CD14-positive monocyte (primary cell): ENCODE measurements at places on chromosomes 16 and 17.

DNA sequence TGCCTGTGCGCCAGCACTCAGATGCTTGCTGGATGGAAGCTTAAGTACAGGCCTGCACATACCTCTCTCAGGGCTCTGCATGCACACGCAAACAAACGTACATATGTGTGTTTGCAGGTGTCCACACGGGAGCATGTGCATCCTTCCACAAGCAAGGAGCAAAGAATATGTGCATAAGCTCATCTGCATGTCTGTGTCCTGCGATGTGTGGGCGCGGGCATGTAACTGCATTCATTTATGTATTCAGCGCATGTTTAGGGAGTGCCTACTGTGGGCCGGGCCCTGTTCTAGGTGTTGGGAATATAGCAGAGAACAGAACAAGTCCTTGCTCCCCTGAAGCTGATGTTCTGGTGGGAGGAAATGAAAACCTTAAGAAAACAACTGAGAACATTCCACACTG lies 13.7 kb downstream of the TRPV2 start:
- no peak overlapping the region for H3K4me3 ChIP-seq
- no peak for DNase-seq
- peaks cover 56% of the 10 kb centered on the region for H3K36me3 ChIP-seq
- no peak overlapping the region for H3K27ac ChIP-seq
- no peaks in the 10 kb centered on the region for H3K27me3 ChIP-seq

GRCh38 chr17:2602597-2603017 lies 9.2 kb downstream of the PAFAH1B1 start:
- H3K27ac ChIP-seq = no peak overlapping the region
- peaks cover 27% of the 10 kb centered on the region for H3K36me3 ChIP-seq
- no peaks in the 10 kb centered on the region for H3K27me3 ChIP-seq
- no peak for DNase-seq
- no peak overlapping the region for H3K4me3 ChIP-seq

DNA sequence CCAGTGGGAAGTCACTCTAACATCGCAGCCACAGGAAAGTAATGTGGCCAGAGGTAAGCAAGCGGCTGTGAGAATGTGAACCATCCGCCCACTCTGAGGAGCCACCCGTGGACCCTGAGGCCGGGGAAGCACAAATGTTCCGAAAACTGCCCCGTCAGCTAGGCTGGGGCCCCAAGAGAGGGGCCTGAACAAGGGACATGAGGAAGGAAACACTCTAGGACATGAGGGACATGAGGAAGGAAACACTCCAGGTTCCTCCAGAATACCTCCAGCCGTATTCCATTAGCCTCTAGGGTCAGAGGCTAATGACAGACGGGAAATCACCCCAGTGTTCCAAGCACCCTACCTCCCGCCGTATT lies 317 bp downstream of the TEFM start:
- no peaks in the 10 kb centered on the region for H3K27me3 ChIP-seq
- H3K36me3 ChIP-seq = peaks cover 32% of the 10 kb centered on the region
- peak overlapping the region; percentile 93 for H3K27ac ChIP-seq
- peak; percentile 32 for DNase-seq
- peak overlapping the region; percentile 91 for H3K4me3 ChIP-seq

DNA sequence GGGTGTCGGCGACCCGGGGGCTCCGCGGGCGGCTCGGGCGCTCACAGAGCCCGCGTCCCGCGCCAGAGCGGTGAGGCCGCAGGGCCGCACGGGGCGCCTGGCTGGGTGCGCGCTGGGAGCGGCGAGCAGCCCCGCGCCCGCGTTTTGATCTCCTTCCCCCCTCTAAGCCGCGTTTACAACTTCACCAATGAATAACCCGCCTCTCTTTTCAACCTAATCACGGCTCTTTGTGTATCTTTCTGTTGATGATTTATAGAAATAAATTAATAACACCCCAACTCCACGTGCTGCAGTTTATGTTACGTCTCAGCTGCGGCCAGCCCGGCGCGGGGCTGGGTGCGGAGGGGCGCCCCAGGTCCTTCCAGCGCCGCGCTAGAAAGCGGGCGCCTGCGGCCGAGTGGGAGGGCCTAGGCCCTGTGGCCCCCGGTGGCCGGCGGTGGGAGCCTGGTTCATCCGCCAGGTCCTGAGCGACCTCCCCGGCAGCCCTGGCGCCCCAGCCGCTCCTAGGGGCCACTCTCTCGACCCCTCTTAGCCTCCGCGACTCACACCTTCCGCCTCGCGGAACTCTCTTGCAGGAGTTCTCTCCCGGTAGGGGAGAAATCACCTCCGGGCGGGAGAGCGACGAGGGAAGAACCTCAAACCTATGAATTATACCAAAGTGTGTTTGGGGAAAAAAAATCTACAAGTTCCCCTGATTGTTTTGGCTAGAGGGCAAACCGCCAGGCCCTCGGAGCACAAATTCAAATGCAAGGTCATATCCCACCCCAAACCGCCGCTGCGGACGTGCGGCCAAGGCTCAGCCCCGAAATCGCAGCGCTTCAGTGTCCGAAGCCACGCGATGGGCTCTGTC lies 1.9 kb downstream of the HNF1B start:
- H3K36me3 ChIP-seq = no peaks in the 10 kb centered on the region
- DNase-seq = no peak
- no peak overlapping the region for H3K27ac ChIP-seq

GRCh38 chr17:17413215-17413792 lies 63.5 kb upstream of the MED9 start:
- DNase-seq = no peak
- H3K4me1 ChIP-seq = peaks cover 26% of the 10 kb centered on the region
- no peak overlapping the region for H3K4me3 ChIP-seq
- no peaks in the 10 kb centered on the region for H3K36me3 ChIP-seq
- H3K27ac ChIP-seq = no peak overlapping the region

- no peak for DNase-seq
- peaks cover 4% of the 10 kb centered on the region for H3K4me1 ChIP-seq
Measured at GRCh38 chr16:1105888-1106620, 10.0 kb upstream of the C1QTNF8 start.

DNA sequence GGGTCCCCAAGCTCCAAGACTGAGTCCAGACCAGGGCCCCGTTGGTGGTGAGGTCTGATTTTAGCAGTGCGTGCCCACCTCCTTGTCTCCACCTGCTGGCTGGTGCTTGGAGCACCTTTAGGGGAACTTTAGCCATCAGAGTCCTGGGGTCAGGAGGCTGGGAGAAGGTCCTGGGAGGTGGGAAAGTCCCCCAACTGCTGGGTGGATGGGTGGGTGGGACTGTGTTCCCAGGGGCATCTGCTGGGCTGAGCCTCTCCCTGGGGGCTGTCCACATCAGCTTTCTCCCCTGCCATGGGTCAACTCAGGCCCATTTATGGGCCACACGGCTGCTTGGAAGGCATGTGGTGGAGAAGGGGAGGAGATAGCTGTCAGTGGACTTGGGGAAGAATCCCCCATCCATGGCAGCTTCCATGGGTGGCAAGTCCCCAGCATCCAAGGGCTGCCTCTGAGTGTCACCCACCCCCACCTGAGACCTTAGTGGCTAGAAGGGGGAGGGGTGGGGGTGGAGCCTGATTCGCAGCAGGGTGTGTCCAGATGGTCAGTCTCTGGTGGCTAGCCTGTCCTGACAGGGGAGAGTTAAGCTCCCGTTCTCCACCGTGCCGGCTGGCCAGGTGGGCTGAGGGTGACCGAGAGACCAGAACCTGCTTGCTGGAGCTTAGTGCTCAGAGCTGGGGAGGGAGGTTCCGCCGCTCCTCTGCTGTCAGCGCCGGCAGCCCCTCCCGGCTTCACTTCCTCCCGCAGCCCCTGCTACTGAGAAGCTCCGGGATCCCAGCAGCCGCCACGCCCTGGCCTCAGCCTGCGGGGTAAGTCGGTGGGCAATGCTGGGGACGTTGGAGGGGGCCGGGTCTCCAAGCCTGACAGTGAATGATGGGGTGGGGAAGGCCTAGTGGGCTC lies at the start of gene TRPV2:
TRPV2 (plus strand) TSS at position 541 of the 894 bp plus-strand sequence. CDS start 2,098 bp downstream, outside the sequence.
- H3K4me1 ChIP-seq = peaks cover 54% of the 10 kb centered on the region
- H3K27me3 ChIP-seq = no peaks in the 10 kb centered on the region
- peaks cover 30% of the 10 kb centered on the region for H3K36me3 ChIP-seq
- no peak for DNase-seq
